ENCODE measurements at places on chromosomes 16 and 17. TPM values are rescaled to one million over a fixed set of nuclear protein-coding genes. Genes with fewer than 3 reads are reported as not detected.

The FBXL16 gene
- 12.0 TPM for polyA plus RNA-seq

The OR1F1 gene
- polyA plus RNA-seq = not detected

The PIK3R5 gene
- polyA plus RNA-seq = 0.45 TPM

The CEP20 gene
- 24.8 TPM for polyA plus RNA-seq

The SOST gene
- 15.1 TPM for polyA plus RNA-seq

The TBX2 gene
- 122 TPM for polyA plus RNA-seq

DNA sequence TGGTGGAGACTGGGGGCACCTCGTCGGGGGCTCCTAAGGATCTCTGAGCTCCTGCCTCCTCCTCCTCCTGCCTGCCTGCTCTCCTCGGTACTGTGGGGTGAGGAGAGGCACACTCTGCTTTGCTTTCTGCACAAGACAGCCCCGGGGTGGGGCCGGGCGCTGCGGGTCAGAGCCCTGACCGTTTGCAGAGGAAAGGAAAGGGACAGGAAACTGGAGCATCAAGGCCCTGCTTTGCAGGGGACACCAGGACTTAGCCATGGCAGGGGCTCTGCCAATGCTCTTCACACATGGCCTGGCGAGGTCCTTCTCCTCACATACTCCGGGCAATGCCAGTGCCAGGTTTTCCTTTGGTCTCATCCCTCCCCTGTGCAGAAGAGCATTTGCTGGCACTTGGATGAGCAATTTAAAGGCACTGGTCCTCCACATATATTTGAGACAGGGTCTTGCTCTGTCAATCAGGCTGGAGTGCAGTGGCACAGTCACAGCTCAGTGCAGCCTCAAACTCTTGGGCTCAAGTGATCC, 23.8 kb upstream of the DOC2B start:
- DNase-seq = no peak

DNA sequence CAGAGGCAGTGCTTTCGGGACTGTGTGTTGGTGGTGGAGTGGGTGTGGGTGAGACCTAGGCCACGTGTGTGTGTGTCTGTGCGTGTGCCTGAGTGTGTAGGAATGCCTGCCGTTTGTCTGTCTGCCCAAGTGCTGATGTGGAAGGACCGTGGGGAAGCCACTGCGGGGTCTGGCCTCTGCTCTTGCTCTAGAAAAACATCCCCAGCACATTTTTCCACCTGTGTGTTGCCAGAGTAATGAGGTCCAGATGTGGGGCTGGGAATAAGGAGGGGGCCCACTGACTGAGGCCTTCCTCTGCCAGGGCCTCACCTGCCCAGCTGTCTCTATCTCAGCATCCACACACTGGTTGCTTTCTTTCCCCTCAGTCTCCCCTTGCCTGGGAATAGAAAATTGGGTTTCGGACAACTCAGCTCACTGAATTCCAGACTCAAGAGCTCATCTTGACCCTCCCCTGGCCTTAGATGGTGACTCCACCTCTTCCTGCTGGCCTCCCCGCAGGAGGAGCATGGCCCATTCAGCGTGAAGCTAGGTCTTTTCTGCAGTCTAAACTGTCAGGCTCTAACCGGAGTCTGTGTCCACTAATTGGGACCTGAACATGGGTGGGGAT, 7.6 kb downstream of the SGCA start:
- DNase-seq = peak; percentile 69

GRCh38 chr17:7034955-7035590, 742 bp upstream of the SLC16A13 start:
- no peak for DNase-seq

DNA sequence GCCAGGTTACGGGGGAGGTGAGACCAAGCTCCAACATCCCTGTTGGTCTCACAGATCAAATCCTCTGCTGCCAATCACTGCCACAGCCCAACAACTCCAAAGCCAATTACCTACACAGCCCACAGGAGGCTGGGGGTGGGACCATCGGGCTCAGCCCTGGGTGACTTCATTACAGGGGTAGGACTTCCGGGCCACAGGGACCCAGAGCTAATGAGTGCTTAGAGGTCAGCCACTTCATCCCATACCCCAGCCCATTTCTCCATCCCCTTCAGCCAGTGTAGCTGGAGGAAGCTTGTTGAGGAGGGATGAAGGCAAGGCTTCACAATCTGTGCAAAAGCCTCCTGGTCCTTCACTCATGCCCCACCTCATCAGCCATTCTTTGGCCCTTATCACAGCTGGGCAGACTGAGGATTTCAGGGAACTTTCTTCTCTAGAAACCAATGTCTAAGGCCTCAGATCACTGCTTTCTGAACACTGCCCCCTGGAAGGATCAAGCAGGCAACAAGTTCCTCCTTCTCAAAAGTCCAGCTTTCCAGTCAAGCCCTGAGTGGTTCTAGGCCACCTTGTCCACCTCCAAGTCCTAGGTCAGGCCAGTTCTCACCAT, 5.8 kb downstream of the FOXN1 start:
- DNase-seq = no peak

- peak; percentile 86 for DNase-seq
These were observed 214.0 kb upstream of the ASIC2 start for GRCh38 chr17:33506889-33507650.

GRCh38 chr17:66331038-66331816, 28.8 kb downstream of the PRKCA start:
- no peak for DNase-seq

DNA sequence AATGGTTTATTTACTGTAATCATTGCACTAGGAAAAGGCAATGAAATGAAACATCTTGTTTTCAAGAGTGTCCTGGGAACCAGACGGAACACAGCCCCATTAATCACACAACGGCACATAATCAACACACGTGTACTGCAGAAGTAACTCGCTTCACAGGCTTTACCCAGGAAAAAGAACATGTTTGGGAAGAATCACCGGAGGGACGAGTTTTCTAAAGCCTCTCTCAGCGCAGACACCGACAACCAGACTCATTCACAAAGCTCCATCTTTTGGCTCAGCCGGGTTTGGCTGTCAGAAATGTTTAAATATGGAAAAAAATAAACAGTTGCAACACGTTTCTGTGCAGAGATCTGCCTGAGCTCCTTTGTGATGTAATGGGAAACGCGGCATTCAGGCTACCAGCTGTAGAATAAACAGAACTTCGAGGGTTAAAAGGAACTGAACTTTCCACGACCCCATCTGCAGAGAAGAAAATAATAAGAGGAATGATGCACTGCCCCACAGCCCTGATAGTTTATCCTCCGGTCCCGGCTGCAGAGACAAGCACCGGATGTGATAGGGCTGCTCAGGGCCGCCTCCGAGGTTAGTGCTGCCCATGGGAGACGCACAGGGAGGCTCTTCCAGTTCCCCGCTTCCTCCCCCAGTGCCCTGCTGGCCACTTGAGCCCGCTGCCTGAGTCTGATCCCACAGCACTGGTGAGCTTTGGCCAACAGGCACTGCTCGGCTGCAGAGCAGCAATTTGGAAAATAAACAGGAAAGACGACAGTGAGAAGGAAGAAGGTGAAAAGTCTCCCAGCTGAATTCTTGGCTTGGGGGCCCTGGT, 119.8 kb downstream of the HIC1 start:
- DNase-seq = peak; percentile 93

GRCh38 chr16:89705006-89705405, 3.5 kb upstream of the SPATA2L start:
- no peak for DNase-seq

DNA sequence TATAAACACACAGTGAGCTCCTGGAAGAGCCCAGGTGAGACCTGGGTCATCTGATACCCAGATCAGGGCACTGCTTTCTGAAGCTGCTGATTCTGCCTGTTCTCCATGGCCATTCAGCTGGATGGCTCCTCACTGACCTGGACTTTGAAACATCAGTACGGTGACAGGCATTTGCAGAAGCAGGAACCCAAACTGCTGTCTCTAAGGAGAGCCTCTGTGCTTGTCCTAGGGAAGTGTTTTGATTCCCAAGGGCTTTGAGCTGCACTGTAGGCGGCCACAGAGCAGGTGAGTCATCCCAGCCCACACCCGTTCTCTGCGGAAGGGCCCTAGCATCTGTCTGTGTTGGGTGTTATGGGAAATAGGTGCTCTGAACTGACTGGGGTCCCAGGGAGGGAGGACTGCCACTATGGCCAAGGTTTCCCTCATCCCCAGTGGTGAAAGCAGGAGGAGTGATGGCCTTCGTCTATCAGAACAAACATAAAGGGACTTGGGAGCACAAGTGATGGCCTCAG, 60.7 kb upstream of the ADCY9 start:
- DNase-seq = no peak

- no peak for DNase-seq
These were observed 7.6 kb downstream of the EXOC7 start for GRCh38 chr17:76095943-76096342.

GRCh38 chr17:30228011-30228410, 7.5 kb downstream of the SLC6A4 start:
- no peak for DNase-seq

- no peak for DNase-seq
These were observed 98.0 kb downstream of the KPNA2 start for GRCh38 chr17:68133346-68134045.

DNA sequence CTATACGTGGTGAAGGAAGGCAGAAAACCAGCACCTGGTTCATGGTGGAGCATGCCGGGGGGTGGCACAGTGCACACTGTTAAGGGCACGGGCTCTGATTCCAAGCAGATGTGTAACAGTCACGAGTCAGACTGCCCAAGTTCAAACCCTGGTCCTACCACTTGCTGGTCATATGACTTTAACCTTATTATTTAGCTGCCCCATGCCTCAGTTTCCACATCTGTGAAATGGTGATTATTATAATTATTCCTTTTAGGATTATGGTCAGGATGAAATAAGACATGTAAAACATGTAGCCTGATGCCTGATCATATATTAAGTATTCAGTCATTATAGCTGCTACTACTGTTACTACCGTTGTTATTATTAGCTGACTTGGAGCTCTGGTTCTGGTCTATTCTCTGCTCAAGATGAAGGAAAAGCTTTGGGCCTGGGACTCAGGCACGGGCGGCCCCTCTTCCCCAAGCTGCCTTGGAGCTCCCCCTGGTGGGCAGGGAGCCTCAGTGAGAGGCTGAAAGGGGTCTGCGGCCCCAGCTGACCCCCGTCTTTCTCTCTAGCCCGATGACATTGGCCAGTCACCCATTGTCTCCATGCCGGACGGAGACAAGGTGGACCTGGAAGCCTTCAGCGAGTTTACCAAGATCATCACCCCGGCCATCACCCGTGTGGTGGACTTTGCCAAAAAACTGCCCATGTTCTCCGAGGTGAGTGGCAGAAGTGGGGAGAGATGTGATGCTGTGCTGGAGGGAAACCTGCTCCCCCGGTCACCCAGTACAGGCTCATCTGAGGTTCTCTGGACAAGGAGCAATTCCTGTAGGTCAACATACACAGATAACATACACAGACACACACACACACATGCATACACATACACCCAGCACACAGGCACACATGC, 14.0 kb downstream of the NR1D1 start:
- DNase-seq = no peak

DNA sequence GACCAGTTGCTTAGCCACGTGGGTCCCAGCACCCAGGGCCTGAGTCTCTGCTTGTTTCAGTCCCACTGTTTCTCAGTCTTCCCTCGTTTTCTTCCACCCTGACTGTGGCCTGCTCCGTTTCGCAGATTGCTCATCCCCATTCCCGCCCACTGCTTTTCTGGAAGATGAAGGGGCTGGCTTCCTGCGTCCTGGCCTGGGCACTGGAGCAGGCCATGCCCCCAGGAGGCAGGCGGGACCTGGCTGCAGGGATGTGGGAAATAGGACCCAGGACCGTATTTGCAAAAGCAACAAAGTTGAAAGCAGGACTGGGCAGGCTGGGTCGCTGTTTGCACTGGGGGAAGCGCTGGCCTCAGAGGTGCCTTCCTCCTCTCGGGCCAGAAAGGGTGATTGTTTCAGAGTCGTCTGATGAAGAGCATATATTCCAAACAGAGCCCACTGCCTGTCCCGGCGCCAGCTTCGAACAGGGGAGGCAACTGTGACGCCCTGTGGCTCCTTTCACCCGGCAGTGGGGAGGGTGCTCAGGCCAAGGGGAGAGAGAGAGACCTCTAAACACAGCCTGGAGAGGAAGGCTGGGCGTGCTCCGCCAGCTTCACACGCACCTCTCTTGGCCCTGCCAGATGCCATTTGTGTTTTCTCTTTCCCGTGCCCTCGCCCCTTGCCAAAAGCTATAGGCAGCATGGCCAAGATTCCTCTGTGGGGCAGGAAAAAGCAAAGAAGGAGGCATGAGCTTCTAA, 108.6 kb downstream of the CMIP start:
- no peak for DNase-seq

- DNase-seq = no peak
These were observed 20.1 kb upstream of the ALKBH5 start for GRCh38 chr17:18163547-18163946.
